Fibroblast of lung (primary cell): ENCODE measurements at places on chromosomes 16 and 17. TPM values are rescaled to one million over a fixed set of nuclear protein-coding genes. Genes with fewer than 3 reads are reported as not detected.

ADAMTS18 gene
- total RNA-seq, result not detected in 2 replicates

CCL5 gene
- total RNA-seq, result not detected in 2 replicates

GRCh38 chr16:12311877-12312276 is 335.3 kb downstream of the SNX29 start:
- DNase-seq, result no peak

STAC2 gene
- total RNA-seq, result under 0.01 TPM in 1 of 2 replicates, not detected in the other

PRRT2 gene
- 2.1 TPM in 2 replicates for total RNA-seq

- peak; percentile 48 for DNase-seq
These were observed 42.7 kb downstream of the SOCS3 start for GRCh38 chr17:78316867-78317789.

HAS3 gene
- total RNA-seq, result 0.26 and 0.33 TPM in 2 replicates

DNA sequence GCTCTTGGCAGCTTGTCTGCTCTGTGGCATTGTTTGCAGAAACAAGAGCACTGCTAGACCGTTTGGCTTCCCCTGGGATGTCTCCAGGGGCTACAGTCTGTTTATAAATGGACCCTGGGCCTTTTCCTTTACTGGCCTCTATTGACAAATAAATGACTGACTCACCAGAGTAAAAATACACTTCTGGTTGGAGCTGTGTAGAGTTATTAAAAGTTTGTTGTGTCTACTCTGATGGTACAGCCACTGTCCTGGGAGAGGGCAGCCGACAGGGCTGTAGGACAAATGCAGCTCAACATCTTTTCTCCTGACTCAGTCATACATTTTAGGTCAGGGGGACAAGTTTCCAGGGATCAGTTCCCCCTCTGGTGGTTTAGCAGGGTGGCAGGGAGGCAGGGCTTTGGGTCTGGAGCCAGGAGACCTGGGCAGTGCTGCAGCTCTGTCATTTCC is 30.0 kb downstream of the FOXL1 start:
- no peak for DNase-seq

GRCh38 chr16:3584412-3584811 is 7.2 kb upstream of the NLRC3 start:
- DNase-seq, result no peak

DNA sequence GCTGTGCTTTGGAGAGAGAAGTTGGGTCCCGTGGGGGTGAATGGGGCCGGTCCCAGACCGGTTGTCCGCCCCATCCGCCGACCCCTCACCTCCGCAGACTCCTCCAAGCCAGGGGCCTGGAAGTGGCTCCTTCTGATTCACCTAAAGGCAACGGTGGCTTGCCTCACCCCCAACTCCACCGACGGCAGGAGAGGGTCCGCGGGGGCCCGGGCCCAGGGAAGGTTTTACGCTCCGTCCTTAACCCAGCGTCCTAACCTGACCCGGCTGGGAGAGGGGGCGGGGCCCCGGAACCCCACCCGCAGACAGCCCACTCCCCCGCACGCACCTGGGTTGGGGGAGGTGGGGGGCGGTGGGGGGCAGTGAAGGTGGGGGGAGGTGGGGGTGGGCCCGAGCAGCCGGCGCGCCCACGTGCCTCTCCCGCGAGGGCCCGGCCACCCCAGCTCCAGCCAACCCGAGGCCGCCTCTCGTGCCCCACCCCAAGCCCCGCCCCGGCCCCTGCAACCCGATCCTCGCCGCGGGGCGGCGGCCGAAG is 12.7 kb upstream of the CD300A start:
- no peak for DNase-seq

DNA sequence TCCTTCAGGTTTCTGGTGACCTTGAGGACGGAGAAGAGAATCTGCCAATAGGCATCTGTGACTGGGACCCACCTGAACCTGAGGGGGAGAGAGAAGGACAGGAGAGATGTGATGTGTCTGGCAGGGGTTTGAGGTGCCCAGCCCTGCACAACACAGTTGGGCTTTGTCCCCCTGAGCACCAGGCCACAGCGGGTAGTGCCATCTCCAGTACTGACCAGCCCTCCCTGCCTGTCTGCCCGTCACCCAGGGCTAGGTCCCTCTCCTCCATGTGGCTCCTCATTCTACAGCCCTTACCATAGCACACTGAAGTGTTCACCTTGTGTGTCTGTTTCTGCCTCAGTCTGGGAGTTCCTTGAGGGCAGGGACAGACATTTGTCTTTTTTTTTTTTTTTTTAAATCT is 30.8 kb downstream of the NLRP1 start:
- DNase-seq, result no peak

DNA sequence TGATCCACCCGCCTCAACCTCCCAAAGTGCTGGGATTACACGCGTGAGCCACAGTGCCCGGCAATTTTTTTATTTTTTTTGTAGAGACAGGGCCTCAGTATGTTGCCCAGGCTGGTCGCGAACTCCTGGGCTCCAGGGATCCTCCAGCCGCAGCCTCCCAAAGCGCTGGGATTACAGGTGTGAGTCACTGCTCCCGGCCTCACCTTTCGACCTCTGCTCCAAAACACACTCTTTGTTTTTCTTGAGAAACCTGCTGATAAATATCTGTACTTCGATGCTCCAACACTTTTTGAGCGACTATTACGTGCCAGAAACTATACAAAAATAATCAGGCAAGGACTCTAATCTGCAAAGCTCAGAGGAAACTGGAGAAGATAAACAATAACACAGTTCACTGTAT is 1.0 kb downstream of the MED1 start:
- DNase-seq, result no peak

GRCh38 chr16:86087896-86088230 is 188.9 kb downstream of the IRF8 start:
- DNase-seq, result no peak

TEX14 gene
- under 0.01 TPM in 2 replicates for total RNA-seq
